ENCODE measurements at places on chromosomes 1 and 21.

DNA sequence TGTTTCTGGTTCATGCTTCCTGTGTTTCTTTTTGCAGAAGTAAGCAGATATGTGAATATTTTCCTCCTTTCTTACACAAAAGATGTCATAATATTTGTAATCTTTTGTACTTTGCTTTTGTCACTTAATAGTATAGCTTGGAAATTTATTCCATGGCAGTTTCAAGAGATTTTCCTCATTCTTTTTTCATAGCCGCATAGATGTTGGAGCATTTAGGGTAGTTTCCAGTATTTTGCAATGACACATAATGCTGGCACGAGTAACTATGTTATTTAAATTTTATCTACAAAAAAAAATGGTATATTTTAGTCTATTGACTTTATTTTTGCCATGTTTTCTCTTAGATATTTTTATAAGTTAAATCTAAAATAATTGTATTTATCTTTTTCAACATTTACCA lies 40.7 kb downstream of the AGO3 start:
- no peak for DNase-seq

DNA sequence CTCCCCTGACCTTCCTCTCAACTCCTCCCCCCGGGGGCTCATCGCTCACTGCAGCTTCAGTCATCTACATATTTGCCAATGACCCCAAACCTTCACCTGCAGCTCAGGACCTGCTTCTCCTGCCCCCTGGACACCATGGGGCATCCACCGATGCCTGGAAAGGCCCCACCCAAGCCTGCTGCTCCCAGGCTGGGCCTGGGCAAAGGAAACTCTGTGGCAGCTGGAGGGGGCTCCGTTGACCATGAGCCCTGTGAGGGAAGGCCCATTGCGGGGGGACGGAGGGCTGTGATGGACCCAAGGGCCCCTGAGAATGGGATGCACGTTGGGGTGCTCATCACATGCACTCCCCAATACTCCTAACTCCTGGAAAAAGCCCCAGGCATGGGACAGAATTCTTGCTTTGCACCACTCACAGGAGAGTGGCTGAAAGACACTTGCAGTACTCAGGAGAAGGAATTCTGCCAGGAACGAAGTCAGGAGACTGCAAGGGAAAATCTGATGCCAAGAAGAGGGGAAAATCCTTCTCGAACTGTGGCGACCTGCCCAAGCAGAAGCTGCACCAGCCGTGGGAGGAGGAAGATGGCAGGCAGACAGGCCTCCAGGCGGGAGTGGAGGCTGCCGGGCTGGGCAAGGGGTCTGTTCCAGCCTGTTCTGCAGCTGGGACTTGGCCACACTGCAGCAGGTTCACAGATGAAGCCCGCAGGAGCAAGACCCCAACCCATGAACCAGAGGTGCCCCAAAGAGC lies 18.4 kb downstream of the MATN1 start:
- no peak for DNase-seq

DNA sequence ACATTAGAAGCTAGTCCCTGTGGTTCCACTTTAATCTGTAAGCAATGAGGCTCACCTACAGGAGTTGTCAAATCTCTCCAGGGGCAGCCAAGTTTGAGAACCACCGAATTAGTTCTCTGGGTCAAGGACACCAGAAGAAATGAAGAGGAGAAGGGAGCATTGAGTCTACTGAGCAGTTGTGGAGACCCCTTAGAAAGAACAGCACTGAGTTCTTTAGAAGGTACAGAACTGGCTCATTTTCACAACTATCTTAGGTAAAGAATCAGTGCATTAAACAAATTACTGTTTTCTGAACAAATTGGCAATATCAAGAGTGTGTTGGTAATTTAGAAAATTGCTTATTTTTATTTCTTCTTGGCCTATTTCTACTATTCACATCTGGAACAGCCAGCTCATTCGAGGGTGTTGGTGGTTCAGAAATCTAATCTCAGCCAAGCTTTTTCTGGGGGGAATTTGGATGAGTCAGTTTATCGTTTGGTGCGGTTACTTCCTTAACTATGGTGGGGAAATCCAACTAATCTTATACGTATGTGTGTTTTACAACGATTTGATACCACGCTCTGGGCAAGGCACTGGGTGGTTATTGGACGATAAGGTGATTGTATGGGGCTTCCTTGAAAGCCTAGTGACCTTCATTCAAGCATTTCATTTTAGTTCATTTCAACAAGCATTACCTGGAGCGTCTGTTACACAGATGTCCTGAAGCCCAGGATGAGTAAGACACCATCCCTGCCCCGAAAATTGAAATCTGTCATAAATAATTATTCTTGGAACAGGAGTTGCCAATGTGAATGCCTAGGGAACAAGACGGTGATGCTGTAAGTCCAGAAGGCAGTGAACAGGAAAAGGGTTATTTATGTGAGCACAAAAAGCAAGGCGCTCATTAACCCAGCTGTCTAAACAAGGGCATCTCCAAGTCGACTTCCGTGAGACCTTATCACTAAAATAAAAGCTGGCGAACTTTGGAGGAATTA lies 52.0 kb upstream of the TMPRSS2 start:
- no peak for DNase-seq

DNA sequence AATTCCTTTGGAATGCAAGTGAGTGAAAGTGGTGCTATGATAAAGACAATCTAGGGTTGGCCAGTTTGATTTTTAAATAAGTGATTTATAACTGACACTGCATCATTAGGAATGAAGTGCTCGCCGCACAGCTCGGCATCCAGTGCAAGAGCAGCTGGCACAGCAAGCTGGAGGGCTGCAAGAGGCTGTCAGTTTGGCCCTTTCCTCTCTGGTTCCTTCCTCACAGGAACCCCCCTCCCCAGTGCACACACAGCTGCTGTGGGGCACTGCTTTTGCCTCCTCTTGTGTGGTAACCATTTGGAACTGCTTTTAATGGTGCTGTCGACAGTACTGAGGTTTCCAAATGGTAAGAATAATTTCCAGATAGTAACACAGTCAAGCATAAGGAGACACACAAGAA lies 10.4 kb upstream of the BCAR3 start:
- DNase-seq, result no peak

- no peak for DNase-seq
These were observed 26.2 kb downstream of the ARHGEF10L start for GRCh38 chr1:17565461-17566252.

DNA sequence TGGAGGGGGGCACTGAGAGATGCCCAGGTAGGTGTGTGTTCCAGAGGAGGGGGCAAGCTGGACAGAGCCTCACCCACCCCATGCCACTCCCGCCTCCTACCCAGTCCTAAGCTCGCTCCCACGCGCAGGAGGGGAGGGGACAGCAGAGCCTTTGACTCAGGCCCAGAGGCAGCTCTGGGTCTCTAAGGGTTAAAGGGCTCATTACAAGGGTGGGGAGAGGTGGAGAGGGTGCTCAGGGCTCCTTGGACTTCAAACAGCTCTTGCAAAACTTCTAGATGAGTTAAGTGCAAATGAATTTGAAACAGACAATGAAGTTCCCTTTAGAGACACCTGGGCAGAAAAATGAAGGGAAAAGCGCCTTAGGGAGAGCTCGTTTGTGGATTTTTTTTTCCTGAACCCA lies 104.2 kb upstream of the CASZ1 start:
- DNase-seq, result peak; percentile 92

- no peak for DNase-seq
These were observed 6.1 kb upstream of the IGFN1 start for GRCh38 chr1:201184307-201185122.

DNA sequence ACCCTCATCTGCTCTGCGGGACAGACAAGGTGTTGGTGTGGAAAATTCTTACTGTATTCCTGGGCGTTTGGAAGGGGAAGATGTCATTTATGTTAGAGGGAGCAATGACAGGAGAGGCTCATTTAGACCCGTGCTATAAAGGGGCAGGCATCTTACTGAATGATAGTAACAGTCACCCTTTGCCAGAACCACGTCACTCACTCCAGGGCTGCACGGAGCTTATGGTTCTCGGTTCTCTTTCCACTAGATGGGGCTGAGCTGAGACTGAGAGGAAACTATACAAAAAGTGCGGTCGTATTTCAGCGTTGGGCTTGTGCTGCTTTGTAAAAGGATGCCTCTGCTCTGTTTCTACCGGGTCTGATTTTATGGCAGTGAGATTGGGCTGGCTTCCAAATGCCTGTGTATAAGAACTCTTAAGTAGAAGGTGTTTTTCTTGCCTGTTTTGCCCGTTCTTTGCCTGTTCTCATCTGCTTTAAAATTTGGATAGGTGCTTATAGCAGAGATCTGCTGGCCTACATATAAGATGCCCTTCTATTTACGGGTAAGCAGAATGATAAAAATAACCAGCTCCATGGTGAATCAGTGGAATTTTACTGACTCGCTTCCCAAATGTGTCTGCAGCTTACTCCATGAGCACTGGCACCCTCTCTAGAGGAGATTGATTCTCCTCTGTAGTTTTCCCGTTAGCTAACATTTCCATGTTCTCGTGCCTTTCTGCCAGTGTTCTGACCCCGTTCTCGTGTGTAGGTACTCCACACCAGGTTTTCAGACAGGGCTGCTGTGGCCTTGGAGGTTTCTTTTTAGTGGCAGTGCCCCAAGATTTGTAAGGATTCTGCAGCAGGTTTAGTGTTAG lies 55.9 kb downstream of the MRPS6 start:
- DNase-seq, result no peak

- no peak for DNase-seq
These were observed 68.8 kb downstream of the RPS6KC1 start for GRCh38 chr1:213119794-213120193.

- no peak for DNase-seq
These were observed 19.6 kb downstream of the HSF2BP start for GRCh38 chr21:43639470-43640353.

DNA sequence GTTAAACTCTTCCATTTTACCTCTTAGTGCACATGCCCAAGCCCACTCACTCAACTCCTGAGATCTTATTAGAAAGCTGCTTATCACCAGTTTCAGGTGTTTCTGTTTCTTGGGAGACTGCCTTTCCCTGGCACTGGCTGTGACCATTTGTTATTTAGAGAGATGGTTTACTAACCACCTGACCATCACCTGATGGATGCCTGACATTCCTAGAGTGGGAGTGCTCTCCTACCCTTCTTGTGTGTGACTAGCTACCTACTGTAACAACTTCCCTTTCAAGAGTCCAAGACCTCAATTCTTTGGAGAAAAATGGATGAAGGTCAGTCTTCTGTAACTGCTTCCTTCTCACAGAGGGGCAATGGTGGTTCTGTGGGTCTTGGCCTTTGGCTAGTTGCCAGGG lies 755.2 kb upstream of the ADAMTS5 start:
- DNase-seq, result no peak

DNA sequence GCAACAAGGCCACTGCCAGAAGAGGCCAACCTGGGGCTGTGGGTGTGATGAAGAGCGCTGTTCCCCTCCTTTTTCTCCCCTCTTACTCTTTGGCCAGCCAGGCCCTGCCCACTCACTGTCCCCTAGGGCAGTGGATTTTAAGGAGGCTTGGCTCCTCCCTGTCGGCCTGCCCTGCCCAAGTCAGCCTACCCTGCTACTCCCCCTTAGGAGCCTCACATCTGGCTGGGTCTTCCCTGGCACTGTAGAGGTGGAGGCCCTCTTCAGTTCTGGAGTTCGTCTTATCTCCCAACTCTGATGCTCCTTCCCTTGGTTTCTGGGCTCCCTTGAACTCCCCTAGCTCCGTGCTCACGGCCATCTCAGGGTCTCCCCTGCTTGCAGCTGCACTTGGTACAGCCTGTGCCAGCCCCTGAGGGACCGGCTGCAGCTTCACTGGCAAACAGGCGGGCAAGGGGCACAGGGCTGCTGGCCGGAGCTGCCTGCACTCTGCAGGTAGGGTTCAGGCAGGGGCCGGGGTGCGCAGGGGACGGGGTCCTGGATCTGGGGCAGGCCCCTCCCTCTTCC lies 4.0 kb downstream of the AMPD2 start:
- no peak for DNase-seq

GRCh38 chr1:8374356-8374755 lies 56.4 kb downstream of the SLC45A1 start:
- no peak for DNase-seq

DNA sequence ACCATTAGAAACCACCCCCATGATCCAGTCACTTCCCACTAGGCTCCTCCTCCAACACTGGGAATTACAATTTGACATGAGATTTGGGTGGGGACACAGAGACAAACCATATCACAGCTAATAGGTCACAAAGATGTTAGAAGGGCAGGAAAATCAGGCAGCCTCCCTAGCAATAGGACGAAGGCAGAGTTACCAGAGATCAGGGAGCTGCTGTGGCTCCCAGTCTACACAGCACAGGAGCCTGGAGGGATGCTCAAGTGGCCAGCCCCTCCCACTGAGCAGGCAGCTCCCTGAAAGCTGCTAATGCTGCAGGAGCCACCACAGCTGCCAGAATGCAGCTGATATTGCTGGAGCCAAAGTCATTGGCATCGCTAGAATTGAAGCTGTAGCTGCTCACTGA lies 51.0 kb downstream of the CR1L start:
- DNase-seq, result no peak

- DNase-seq, result no peak
These were observed at the start of gene B3GALNT2 for GRCh38 chr1:235504122-235504493. Gene B3GALNT2 (minus strand): TSS chr1:235504452. CDS start chr1:235504252, 200 bp downstream.

DNA sequence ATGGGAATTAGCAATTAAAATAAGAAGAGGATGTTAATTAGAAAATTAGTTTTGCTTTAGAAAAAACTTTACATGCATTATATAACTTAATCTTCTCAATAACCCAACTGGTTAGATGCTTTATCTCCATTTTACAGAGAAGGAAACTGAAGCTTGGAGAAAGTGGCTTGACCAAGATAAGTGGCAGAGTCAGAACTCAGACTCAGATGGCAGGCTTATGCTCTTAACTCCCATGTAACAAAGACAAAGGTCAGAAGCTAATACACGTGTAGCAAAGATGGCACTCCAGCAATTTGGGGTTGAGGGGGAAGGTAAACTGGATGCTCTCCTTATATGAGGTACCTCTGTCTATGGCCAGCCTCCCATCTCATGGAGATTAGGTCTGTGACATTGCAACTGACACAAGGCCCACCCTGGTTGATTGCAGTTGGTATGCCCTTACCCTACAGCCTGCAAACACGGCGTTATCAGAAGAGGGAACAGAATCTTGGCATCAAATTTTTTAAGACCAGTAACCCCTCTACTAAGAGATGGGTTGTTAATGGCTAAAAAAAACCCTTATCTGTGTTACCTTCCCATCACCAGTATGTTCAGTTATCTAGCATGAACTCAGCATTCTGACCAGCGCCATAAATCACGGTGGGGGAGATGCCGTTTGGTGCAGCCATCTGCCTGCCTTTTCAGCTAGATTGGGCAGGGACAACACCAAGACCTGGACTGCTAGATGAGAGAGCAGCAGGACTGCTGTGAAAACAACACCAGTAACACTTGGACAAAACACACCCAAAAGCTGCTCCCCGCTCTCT lies 97.0 kb downstream of the UBR4 start:
- no peak for DNase-seq

DNA sequence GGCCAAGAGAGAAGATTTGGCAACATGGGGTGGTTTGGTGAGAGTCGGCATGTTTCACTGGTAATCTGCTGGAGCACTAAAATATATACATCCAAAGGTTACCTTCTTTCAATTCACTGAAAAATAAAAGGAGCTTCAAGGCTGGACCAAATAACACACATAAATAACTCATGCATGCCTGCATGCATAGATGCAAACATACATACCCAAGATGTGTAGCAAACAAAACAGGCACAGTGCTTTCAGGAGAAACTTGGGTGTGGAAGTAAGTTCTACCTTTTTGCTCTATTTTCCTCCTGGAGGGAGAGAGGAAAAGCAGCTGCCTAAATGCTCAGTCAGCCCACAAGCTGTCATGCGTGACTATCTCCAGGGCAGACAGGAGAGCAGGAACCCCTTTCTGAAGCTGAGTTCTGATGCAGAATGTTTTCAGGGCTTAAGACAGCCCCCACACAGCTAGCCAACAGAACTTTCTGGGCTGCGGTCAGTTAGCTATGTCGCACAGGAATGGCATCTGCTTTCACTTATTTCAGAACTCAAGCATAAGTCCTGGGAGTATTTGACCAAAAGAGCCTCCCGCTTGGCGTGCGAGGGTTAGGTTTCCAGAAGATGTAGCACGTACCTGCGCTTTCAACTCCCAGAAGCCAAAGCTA lies 166.2 kb downstream of the TOMM20 start:
- DNase-seq, result no peak

Data from RWPE2 (cell line).